ENCODE measurements at places on chromosomes 3 and 15.

DNA sequence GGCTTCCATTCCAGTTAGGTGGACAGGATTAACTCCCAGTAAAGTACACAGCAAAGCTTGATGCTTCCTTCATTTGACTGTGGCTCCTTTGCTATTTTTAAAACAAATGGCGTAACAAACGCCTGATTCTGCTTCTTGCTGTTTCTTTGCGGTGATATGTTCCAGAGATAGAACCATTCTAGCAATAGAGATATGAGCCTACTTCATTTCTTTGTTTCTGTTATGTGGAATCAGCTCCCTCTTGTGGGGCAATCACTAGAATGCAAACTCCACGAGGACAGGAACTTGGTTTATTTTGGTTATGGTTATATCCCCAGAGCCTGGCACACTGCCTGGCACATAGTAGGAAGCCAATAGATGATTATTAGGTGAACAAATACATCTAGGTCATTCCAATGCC, 122.6 kb upstream of the SLC6A11 start:
- no peak for DNase-seq

- peak; percentile 71 for DNase-seq
Observed at GRCh38 chr15:74835312-74835823, 7.6 kb downstream of the ULK3 start.

GRCh38 chr3:191220908-191221307, 21.9 kb downstream of the OSTN start:
- no peak for DNase-seq

GRCh38 chr15:84606653-84607120, 5.9 kb downstream of the ZSCAN2 start:
- no peak for DNase-seq

- no peak for DNase-seq
Observed at GRCh38 chr15:89329329-89330084, 5.1 kb downstream of the POLG start.
